RWPE1 (cell line): ENCODE measurements at places on chromosomes 13 and 19.

GRCh38 chr19:31054430-31054829 is 294.8 kb downstream of the TSHZ3 start:
- peak; percentile 19 for DNase-seq

- DNase-seq: no peak
Observed at GRCh38 chr19:52691737-52692136, 43.1 kb downstream of the ZNF611 start.

GRCh38 chr19:3507371-3508120 is 1.4 kb downstream of the FZR1 start:
- DNase-seq: no peak

DNA sequence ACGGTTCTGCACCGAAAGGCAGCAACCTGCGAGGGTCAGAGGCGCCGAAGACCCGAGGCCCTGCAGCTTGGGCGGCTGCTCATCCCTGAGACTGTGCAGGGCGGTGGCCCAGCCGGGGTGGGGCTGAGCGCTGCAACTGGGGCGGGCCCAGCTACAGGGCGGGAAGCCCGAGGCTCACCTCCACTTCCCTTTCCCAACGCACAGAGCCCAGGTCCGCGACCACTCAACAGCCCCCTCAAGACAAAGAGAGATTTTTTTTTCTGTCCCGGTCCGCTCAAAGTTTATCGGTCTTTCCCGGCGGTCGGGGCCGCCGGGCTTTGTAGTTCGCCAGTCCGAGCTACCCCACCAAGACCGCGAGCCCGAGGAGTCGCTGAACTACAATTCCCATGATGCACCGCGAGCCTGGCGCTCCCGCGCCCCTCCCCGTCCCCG is 573 bp downstream of the KATNAL1 start:
- DNase-seq: peak; percentile 83

- DNase-seq: no peak
Observed at GRCh38 chr19:29798774-29799497, 12.9 kb upstream of the CCNE1 start.

DNA sequence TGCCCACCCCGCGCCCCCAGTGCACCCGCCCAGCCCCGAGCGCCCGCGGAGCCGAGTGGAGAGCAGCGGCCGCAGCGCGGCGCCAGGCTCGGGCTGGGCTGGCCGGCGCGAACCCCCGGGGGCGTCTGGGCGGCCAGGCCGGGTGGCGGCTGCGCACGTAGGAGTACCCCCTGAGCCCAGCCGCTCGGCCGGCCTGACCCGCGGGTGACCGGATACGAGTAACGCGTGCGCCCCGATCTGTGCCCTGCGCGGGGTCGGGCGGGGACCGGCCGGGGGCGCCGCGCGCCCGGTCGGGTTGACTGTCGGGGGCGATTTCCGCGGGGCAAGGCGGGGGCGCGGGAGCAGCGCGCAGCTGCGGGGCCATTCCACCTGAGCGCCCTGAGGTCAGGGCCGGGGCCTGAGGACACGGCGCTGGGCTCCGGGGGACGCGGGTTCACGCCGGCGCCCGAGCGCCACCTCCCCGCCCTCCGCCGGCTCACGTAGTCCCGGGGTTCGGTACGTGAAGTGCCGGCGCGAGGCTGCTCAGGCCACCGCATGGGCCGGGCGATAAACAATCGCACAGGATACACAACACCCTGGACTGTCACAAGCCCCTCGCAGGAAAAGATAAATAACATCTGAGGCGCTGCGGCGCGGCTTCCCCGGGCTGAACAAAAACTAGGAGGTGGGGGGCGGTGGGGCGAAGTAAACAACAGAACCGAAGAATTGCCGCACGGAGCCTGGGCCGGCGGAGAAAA is 37.6 kb upstream of the FLT1 start:
- no peak for DNase-seq

DNA sequence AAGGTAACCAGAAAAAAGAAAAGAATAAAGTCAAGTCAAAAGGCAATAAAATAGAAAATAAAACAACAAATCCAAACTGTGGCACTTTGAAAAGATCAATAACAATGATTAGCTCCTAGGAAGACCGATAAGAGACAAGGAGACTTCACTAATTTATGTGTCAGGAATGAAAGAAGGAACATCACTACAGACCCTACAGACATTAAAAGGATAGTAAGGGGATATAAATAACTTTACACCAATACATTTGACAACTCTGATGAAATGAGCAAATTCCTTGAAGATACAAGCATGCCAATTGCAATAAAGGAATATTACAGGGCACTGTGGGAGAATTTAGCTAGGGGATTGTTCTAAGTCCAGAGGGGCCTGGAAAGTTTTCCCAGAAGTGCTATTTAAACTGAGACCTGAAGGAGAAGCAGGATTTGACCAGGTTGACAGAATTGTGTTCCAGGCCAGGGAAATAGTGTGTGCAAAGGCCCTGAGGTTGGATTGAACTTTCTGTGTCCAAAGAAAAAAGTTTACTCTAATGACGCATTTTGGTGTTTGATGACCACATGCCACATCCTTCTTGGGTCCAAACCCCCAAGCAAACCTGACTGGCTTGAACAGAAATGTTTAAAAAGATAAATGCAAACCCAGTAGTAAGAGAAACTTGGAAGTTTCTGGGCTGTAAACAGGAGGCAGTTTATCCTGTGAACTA is 1.6 kb upstream of the C19orf38 start:
- DNase-seq: no peak

- DNase-seq: no peak
Observed at GRCh38 chr19:33175156-33175782, 18.9 kb upstream of the LRP3 start.

DNA sequence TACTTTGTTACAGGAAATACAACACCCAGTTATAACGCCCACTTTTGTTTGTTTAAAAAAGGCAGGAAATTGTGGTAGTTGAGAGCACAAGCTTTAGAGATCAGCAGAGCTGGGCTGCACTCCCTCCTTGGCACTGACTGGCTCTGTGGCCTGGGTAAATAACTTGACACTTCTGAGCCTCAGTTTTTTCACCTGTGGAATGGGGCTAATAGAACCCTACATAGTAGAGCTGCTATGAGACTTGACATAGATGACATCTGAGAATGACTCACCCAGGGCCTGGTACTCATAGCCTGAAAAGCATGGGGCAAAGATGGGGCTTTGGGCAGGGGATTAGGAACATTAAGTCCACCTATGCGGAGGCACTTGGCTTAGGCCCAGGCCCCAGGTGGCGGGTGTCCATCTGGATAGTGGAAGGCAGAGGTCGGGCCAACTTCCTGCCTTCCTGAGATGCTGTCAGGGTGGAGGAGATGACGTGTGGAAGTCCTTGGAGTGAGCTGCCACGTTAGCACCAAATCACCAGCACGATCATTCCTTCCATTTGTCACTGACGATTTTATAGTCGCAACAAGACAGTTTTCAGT is 159.1 kb downstream of the KATNAL1 start:
- no peak for DNase-seq

DNA sequence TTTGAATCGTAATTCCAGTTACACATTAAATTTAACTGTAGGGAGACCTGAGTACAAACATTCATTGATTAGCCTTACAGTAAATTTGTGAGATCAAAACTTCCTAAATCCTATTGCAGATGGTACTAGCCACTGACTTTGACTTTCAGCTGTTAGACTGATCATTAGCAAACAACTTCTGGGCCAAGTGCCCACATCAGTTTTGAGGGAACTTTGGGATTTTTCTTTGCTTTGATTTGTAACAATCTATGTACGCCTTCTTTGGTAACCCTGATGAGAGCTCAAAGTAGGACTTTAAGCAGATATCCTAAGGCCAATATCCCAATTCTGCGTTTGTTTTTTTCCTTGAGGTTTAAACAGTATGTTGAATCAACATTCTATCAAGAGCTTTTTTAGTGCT is 131.5 kb downstream of the DLEU7 start:
- DNase-seq: no peak

DNA sequence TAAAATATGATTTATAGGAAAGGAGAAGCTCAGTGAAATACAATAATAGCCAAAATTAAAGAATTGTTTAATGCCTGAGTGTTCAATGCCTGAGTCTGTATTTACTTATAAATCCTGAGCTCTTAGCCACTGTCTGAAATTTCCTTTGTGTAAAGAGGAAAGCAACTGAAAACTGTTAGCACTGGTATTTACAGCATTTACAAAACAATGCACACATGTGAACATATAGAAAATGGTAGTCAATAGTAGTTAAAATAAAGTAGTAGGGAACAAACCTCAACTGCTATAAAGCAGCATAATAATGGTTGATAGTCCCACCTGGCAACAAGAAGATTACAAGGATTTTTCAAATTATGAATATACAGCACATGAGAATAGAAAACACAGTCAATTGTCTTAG is 1137.1 kb upstream of the ATXN8OS start:
- no peak for DNase-seq

DNA sequence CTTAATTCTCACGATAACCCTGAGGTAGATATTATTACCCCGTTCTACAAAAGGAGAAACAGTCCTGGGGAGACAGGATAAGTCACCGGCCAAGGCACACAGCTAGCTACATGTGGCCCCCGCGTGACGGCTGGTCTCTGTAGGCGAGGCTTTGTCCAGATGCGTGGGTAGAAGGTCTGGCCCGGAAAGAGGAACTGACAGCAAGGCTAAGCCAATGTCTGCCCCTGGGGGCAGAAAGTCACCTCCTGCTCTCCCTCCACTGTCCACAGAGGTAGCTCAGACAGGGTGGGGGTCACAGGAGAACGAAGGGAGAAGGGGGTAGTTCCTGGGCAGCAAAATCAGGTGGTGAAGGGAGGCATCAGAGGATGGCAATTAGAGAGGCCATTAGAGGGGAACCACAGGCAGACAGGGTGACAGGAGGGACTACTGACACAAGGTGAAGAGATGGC is 1.8 kb downstream of the APOC4 start:
- no peak for DNase-seq

DNA sequence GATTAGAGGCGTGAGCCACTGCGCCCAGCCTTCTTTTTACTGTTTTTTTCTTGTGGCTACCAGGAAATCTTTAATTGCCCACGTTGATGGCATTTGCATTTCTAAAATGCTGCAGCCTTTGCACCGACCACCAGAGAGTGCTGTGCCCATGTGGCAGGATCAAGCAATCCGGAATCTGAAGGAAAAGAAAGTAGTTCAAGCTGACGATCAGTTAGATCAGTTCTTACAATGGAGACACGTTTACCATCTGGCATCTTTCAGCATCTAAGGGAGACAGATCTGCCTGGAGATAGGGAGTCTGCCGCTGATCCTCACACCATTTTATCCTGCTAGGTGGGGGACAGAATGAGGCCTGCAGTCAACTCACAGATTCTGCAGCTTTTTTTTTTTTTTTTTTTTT is 19.9 kb downstream of the TINCR start:
- peak; percentile 36 for DNase-seq

DNA sequence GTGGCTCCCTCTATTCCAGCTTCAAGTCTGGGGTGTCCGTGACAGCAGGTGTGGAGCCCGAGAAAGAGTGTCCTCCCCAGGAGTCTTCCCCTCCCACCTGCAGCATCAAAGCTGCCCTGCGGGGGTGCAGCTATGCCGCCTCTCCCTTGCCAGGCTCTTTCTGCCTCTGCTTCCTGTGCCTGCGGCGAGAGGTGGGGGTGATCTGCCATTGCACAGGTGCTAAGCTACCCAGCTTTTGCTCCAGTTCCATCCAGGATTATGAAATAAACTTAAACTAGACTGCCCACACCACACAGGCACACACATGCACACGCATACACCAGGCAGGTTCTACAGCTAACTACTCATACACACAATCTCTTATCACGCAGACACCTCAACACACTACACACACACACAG is 104.7 kb upstream of the CLDN10 start:
- no peak for DNase-seq

- DNase-seq: no peak
Observed at GRCh38 chr13:108924541-108924940, 295.1 kb downstream of the MYO16 start.

DNA sequence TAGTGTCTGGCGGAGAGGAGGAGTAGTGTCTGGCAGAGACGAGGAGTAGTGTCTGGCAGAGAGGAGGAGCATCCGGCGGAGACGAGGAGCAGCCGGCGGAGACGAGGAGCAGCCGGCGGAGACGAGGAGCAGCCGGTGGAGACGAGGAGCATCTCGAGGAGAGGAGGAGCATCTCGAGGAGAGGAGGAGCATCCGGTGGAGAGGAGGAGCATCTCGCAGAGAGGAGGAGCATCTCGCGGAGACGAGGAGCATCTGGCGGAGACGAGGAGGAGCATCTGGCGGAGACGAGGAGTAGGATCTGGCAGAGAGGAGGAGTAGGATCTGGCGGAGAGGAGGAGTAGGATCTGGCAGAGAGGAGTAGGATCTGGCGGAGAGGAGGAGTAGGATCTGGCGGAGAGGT is 18.2 kb downstream of the C13orf46 start:
- DNase-seq: no peak

- no peak for DNase-seq
Observed at GRCh38 chr13:106455190-106455589, 80.3 kb downstream of the EFNB2 start.

DNA sequence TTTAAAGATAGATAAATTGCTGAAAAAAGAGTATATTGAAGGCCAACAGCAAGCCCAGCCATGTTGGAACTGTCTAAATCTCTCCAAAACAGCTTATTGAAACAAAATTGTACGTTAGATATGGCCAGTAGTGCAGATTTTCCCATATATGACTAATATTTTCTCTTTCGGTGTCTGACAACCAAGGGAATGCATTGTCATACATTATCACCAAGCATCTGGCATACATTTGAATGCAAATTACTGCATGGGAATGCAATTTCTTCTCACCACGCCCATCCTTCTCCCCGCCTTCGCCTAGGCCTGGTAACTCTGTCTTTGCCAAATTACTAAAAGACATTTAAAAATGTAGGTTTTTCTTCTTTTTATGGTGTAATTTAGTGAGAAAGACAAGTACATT is 32.5 kb upstream of the IRS2 start:
- peak; percentile 6 for DNase-seq

GRCh38 chr19:50331221-50331993 is 2.2 kb upstream of the KCNC3 start:
- DNase-seq: no peak

DNA sequence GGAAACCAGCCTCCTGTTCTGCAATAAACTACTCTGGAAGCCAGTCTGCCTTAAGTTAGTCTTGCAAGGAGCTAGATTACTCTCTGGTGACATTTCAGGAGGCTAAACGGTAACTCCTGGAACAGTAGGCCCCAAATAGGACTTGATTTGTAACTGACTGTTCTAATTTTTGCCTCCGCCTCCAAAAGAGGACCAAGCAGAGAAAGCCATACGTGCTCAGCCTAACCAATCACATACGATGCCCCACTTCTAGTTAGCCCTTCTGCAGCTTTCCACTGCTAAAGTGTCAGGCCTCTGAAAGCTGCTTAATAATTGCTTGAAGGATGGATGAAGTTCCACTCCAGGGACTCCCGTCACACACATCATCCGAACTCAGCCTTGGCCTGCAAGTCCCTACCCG is 744 bp downstream of the ZNF805 start:
- no peak for DNase-seq
